ENCODE measurements at places on chromosomes 3 and 15. TPM values are rescaled to one million over a fixed set of nuclear protein-coding genes. Genes with fewer than 3 reads are reported as not detected.

The GHSR gene
- not detected for total RNA-seq

The MESP2 gene
- total RNA-seq = not detected

The PLCH1 gene
- total RNA-seq = not detected

The LEKR1 gene
- total RNA-seq = not detected

The IGF2BP2 gene
- total RNA-seq = not detected

The GOLGA8J gene
- not detected for total RNA-seq
